Suppressor macrophage (primary cell): ENCODE measurements at places on chromosomes 4 and X.

DNA sequence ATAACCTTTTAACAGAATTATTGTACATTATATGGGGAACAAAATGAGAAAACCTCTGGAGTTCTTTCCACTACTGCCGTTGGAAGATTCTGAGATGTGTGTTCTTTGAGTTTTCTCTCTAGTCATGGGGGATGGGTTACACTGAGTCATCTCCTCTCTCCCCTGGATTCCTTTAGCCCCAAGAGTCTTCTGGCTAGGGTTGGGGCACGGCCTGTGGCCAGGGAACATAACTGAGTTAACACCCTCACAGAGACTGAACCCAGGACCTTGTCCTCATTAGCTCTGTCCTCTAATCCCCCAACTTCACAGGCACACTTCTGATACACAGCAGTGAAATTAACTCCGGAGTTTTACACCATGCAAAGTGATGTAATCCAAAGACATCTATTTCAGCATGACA lies 142.3 kb upstream of the F9 start:
- no peak for DNase-seq

DNA sequence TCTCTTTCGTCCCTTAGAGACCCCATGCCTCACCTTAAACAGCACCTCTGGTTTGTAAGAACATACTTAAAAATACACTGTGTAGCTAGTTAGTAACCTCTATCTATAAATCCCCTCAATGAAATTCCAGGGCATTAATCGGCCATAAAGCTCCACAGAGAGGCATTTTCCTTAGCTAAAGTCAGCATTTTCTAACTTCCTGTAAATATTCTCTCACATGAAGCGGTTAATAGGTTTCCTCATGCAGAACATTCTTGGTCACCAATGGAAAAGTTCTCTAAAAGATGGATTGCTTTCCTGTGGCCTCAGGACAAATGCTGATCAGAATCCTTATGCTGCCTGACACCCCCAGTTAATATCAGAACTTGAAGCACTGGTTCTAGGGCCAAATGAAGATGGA lies 248.6 kb upstream of the BOD1L1 start:
- DNase-seq = no peak

DNA sequence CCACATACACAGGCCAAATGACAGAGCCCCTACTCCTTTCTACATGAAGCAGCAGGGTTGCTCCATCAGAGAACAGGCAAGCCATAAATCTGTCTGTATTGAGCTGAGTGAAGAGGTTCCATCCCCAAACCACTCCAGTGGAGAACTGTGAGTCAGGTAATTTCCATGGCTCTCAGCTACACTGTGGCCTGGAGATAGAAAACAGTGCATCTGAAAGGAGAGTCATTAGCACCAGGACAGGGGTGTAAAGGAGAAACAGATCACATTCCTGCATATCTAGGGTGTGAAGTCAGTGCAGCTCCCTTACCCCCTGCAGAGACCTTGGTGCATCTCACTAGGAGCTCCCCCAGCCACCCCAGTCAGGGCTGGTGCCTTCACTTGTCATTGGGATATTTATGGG lies 314.7 kb downstream of the CHIC1 start:
- DNase-seq = no peak

DNA sequence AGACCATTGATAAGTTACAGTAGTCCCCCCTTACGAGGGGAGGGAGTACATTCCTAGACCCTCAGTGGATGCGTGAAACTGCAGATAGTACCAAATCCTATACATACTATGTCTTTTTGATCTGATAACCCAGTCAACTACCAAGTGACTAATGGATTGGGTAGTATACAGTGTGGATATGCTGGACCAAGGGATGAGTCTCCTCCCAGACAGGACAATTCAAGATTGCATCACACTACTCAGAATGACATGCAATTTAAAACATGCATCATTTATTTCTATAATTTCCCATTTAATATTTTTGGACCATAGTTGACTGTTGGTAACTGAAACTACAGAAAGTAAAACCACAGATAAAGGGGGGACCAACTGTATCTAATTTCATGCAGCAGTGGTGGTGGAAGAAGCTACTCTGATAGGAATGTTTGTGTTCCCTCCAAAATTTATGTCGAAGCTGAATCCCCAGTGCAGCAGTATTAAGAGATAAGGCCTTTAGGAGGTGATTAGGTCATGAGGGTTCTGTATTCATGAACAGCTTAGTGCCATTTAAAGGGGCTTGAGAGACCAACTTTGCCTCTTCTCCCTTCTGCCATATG lies 11.9 kb downstream of the HADH start:
- no peak for DNase-seq
